ENCODE measurements at places on chromosomes 6 and 20.

DNA sequence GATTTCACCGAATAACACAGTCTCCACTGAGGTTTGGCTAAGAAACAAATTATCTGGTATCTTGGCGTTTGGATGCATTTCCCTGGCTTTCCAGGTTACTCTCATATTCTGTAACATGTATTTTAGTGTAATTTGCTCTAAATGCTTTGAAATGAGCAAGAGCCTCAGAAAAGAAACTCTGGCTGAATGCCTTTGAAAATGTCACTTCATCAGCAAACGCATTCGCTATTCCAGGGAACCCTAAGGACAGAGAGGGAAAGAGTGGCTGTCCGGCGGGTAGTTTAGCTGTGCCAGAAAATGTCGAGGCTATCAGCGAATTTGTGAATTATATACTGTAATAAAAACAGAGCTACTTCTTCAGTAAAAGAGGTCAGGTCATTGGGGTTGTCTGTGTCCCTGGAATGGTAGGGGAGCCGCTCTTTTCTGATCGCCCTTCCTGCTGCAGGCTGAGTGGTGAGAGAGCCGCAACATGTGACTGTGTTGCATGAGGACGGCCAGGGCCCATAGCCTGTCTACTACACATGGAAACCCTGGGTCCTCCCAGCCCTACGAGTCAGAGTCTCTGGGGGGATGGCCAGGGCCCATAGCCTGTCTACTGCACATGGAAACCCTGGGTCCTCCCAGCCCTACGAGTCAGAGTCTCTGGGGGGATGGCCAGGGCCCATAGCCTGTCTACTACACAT is 57.3 kb downstream of the SMOC2 start:
- peaks cover 12% of the 10 kb centered on the region for H3K4me1 ChIP-seq
- H3K27me3 ChIP-seq: no peaks in the 10 kb centered on the region
- H3K4me3 ChIP-seq: no peak overlapping the region
- H3K27ac ChIP-seq: no peak overlapping the region
- DNase-seq: no peak

- DNase-seq: no peak
- peak overlapping the region; percentile 28 for H3K4me3 ChIP-seq
- peaks cover 16% of the 10 kb centered on the region for H3K4me1 ChIP-seq
- no peaks in the 10 kb centered on the region for H3K27me3 ChIP-seq
- H3K36me3 ChIP-seq: no peaks in the 10 kb centered on the region
Measured at GRCh38 chr6:169723991-169724493, 258 bp downstream of the PHF10 start.

DNA sequence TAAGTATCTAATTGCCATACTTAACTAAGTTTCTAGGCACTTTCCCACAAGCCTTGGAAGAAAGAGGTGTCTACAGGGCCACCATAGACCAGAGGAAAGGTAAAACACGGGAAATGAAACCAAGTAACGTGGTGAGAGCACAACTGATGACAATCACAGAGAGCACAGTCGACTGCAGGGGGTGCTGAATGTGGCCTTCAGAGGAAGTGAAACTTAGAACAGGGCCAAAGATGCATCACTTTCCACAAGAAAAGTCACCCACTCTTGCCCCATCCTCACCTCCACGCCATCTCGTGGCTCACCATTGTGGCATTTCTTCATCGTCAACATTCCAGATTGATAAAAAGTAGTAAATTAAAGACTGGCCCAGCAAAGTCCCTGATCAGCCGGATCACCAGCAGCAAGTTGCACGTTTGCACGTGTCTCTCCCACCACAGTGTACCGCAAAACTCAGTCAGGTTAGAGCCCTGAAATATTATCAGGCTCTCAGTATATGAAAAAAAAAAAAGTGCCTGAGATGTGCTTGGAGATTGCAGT is 31.4 kb downstream of the HIVEP2 start:
- H3K27ac ChIP-seq: no peak overlapping the region
- no peak overlapping the region for H3K4me3 ChIP-seq
- H3K36me3 ChIP-seq: no peaks in the 10 kb centered on the region
- no peaks in the 10 kb centered on the region for H3K4me1 ChIP-seq
- DNase-seq: no peak

GRCh38 chr6:166743406-166744222 is 116.6 kb upstream of the RPS6KA2 start:
- H3K4me1 ChIP-seq: peaks cover 26% of the 10 kb centered on the region
- H3K27ac ChIP-seq: peak overlapping the region; percentile 10
- no peaks in the 10 kb centered on the region for H3K36me3 ChIP-seq

GRCh38 chr6:15249371-15250019 is 3.6 kb downstream of the JARID2 start:
- H3K27me3 ChIP-seq: no peaks in the 10 kb centered on the region
- H3K27ac ChIP-seq: peak overlapping the region; percentile 96
- H3K4me3 ChIP-seq: peak overlapping the region; percentile 45
- peaks cover 25% of the 10 kb centered on the region for H3K4me1 ChIP-seq
- DNase-seq: no peak

GRCh38 chr6:143726015-143726647 is 48.4 kb downstream of the PHACTR2 start:
- DNase-seq: no peak
- no peaks in the 10 kb centered on the region for H3K4me1 ChIP-seq
- no peak overlapping the region for H3K27ac ChIP-seq
- no peaks in the 10 kb centered on the region for H3K36me3 ChIP-seq
- no peak overlapping the region for H3K4me3 ChIP-seq

DNA sequence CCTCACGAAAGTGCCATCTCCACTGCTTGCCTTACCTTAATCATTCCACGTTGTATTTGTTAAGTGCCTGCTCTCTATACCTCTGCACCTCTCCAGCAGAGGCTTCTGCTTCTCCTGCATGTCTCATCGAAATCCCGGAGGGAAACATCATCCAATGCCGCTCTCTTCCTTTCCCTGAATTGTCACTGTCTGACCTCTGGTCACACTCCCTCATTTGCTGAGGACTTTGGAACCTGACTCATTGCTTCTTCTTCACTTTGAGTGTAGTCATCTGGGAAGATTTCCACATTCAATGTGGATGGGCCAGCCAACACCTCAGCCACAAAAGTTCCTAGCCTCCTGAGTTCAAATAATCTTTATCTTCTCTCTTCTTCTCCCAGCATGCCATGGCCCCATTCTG is 78.9 kb upstream of the BEND6 start:
- H3K4me3 ChIP-seq: no peak overlapping the region
- H3K36me3 ChIP-seq: no peaks in the 10 kb centered on the region
- no peak for DNase-seq
- no peak overlapping the region for H3K27ac ChIP-seq

DNA sequence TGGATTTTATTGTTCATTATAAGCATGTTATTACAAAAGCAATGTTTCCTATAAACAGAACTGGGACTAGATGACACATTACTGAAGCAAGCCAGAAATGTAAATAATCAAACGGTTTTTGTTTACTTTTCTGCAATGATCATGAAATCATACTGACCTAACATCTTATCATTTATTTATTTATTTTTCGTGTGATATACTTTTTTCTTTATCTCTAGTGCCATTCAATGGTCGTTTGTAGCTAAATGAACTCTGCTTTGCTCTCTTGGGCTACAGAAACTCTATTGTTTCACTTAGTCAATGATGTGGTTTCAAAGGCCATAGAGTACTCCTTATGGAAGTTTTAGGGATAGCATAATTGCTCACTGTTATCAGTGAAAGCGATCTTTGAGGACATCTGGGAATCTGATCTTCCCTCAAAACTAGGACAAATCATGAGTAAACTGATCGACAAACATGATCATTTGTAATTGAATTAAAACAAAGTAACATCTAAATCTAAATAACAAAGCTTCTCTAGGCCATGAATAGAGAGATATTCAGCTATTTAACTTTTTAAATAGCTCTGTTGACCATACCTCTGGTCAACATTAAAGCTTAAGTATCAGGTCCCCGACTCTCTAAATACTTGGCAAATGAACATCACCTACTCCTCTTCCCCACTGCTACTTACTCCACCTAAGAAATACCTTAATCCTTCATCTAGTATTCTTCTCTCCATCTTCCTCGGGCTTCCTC is 933.4 kb downstream of the TFAP2A start:
- no peaks in the 10 kb centered on the region for H3K27me3 ChIP-seq
- H3K4me3 ChIP-seq: no peak overlapping the region
- no peak for DNase-seq
- H3K4me1 ChIP-seq: peaks cover 6% of the 10 kb centered on the region

DNA sequence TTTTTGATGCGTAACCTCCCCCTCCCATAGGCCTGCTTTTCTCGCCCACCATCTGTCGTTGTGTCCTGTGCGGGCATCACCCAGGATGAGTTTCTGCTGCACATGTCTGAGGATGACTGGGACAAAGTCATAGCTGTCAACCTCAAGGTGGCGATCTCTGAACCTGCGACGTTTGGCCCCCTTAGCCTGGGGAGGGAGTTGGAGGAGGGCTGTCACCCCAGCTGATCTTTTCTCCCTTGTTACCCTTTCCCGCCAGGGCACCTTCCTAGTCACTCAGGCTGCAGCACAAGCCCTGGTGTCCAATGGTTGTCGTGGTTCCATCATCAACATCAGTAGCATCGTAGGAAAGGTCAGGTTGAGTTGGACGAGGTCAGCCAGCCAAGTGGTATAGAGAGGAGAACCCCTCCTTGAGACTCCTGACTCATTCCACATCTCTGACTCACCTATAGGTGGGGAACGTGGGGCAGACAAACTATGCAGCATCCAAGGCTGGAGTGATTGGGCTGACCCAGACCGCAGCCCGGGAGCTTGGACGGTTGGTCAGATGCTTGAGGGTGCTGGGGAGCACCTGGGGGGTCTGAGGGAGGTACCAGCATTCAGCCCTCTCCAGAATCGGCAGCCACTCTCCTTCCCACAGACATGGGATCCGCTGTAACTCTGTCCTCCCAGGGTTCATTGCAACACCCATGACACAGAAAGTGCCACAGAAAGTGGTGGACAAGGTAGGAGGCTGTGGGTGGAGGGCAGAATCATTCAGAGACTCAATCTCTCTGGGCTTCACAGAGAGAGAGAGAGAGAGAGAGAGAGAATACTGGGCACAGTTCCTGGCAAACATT is 954 bp downstream of the HSD17B8 start:
- H3K4me1 ChIP-seq: no peaks in the 10 kb centered on the region
- DNase-seq: peak; percentile 58
- H3K36me3 ChIP-seq: peaks cover 19% of the 10 kb centered on the region

GRCh38 chr6:20217324-20217855 is 5.1 kb upstream of the MBOAT1 start:
- no peak overlapping the region for H3K4me3 ChIP-seq
- DNase-seq: no peak
- peak overlapping the region; percentile 36 for H3K27ac ChIP-seq
- H3K27me3 ChIP-seq: no peaks in the 10 kb centered on the region

DNA sequence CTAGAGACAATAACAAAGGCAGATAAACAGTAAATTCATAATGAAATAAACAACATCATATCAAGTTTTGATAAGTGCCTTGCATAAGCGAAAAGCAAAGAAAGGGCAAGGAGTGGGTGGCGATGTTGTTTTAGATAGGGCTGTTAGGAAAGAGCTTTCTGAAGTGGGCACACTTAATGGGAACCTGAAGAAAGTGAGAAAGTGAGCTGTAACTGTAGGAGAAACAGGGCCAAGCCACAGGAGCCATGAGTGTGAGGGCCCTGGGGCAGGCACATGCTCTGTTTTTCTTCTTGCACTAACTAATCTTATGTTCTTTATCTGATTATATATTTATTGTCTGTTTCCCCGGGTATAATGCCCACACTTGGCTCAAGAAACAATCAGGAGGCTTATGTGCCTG is 193.4 kb upstream of the SUPT3H start:
- H3K27ac ChIP-seq: no peak overlapping the region
- no peaks in the 10 kb centered on the region for H3K36me3 ChIP-seq
- DNase-seq: no peak
- H3K4me3 ChIP-seq: no peak overlapping the region
- no peaks in the 10 kb centered on the region for H3K27me3 ChIP-seq

GRCh38 chr20:56774873-56775272 is 145.8 kb downstream of the TFAP2C start:
- H3K4me1 ChIP-seq: peaks cover 16% of the 10 kb centered on the region
- DNase-seq: no peak
- no peak overlapping the region for H3K27ac ChIP-seq
- H3K36me3 ChIP-seq: no peaks in the 10 kb centered on the region
- H3K27me3 ChIP-seq: no peaks in the 10 kb centered on the region

DNA sequence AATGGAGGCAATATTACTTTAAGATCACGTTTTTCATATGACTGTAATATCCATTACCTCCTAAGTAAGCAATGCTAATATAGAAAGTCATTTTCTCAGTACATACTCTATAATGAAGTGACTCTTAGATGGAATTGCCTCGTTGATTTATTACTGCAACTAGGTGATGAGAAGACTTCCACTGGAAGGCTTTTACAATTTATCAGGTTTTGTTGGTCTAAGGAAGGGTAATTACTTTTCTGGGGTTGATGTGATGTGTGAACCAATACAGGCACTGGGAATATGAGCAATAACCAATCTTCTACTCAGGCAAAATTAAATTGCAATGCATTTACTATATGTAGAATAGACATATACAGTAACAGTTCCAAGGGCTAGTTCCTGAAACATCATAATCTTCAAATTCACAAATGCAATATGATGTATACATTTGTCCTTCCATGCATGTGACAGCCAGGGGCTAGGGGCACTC is 635.0 kb downstream of the QKI start:
- no peaks in the 10 kb centered on the region for H3K27me3 ChIP-seq
- H3K27ac ChIP-seq: no peak overlapping the region
- no peak overlapping the region for H3K4me3 ChIP-seq
- DNase-seq: no peak
- no peaks in the 10 kb centered on the region for H3K4me1 ChIP-seq
- no peaks in the 10 kb centered on the region for H3K36me3 ChIP-seq

DNA sequence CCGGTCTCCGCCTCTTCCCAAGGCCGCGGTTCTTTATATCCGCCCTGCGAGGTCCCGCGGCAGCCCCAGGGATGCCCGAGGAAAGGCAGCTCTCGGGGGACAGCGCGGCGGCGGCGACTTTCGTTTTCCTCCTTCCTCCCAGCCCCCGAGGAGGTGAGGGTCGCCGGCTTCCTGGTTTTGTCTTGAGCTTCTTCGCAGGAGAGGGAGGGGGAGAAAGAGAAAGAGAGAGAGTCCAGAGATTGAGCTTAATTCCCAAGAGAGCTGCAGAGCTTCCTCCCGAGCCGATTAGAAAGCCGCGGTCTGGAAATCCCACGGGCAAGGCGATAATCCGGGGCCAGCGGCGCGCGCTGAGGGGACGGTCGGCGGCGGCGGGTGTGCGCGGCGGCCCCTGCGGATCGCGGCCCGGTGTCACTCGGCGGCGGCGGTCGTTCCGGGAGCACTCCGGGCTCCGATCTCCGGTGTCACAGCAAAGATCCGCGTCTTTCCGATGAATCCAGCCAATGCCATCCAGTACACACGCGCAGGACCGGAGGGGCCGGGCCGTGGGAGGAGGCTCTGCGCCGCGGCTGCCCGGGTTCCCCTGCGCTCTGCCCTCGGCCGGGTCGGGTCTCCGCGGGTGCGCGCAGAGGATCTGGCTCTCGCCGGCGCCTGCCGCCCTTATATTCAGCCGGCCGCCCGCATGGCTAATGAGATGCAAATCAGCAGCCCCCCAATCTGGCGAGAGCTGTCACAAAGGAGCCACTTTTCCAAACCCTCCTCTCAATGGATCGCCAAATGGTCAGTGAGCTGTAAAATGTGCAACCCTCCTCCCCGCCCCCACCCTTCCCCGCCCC is at the start of gene DLL1:
Gene DLL1 (minus strand): TSS at position 783 of the 833 bp plus-strand sequence. CDS start 939 bp downstream, outside the sequence.
- H3K4me1 ChIP-seq: no peaks in the 10 kb centered on the region
- DNase-seq: peak; percentile 68
- H3K36me3 ChIP-seq: no peaks in the 10 kb centered on the region
- H3K27ac ChIP-seq: peak within 1 kb of the TSS; percentile 62

GRCh38 chr6:113862112-113862511 is 5.0 kb downstream of the MARCKS start:
- H3K27me3 ChIP-seq: no peaks in the 10 kb centered on the region
- peaks cover 9% of the 10 kb centered on the region for H3K4me1 ChIP-seq
- H3K4me3 ChIP-seq: no peak overlapping the region
- no peaks in the 10 kb centered on the region for H3K36me3 ChIP-seq

Measured in sigmoid colon (tissue), 7 donors.